ENCODE measurements at places on chromosomes 1 and 21.
A peak's percentile ranks its signal among the peaks of the same experiment; 100 is the strongest.

- no peak for DNase-seq
These were observed 12.8 kb upstream of the RNU1-2 start for GRCh38 chr1:16882986-16883385.

DNA sequence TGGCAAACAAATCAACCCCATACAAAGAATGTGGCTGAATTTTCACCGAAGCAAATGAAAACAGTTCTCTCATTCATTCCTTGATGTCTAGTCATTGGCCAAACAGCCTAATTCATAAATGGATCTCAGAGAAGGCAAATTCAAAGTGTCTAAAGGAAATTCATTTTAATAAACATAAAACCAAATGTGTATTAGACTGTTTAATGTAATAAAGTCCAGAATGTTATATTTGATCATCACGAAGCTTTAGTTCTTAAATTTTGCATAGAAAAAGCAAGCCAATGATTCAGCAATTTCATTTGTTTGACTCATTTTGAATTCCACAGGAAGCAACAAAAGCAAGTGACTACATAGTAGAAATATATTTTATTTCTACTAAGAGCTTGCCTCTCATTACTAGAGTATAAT, 379.2 kb upstream of the ADAMTS5 start:
- no peak for DNase-seq

DNA sequence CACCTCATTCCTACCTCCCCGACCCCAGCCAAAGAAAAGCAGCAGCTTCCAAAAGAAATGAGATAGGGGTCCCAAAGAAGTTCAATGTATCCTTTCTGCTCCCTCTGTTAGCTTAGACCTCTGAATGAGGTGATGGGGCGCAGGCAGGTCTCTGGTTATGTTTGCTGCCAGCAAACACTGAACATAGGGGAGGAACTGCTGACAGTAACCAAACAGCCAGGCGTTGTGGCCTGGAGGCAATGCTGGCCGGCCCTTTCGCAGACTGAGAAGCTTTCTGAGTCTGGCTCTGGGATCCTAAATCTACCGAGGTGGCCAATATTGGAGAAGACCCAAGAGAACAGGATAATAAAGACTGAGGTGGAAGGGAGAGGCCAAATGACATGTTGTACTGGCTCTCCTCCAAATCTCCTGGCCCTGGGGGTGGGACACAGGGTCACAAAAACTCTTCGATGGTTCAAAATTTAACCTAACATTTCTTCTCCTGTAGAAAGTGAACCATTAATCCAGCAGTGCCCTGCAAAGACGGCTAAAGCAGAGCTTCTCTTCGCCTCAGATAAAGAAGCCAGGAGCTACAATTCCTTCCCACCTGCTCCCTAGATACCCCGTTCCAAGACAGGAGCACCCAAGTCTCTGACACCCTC, 19.6 kb downstream of the SSR2 start:
- DNase-seq: no peak

DNA sequence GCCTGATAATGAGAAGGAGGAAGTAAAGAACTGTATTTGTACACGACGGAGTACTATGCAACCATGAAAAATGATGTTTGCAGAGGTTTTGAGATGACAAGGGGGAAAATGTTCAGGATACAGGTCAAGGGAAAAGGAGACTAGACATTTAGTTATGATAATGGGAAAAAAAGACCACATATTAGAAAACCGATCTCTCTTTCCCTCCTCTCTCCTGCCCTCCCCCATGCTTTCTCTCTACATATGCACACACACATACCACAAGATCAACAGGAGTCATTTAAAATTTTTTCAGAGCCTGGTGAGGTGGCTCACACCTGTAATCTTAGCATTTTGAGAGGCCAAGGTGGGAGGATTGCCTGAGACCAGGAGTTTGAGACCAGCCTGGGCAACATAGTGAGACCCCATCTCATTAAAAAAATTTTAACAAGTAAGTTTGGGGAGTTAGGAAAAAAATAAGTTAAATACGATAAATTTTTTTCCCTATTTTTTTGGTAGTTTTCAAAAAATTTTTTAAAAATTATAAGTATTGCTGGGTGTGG, 44.5 kb downstream of the ECE1 start:
- no peak for DNase-seq

DNA sequence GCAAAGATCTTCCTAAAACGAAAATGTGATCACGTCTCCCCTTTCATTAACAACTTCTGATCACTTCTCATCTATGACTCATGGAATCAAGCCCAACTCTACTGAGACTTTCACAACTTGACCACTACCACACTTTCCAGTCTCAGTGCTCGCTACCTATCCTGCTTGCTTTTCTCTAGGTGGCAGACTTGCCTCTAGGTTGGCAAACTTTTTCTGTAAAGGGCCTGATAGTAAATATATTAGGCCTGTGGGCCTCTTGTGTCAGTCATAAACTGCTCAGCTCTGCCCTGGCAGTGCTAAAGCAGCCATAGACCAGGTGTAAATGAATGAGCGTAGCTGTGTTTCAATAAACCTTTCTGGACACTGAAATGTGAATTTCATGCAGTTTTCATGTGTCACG, 21.5 kb upstream of the HMGB4 start:
- no peak for DNase-seq

DNA sequence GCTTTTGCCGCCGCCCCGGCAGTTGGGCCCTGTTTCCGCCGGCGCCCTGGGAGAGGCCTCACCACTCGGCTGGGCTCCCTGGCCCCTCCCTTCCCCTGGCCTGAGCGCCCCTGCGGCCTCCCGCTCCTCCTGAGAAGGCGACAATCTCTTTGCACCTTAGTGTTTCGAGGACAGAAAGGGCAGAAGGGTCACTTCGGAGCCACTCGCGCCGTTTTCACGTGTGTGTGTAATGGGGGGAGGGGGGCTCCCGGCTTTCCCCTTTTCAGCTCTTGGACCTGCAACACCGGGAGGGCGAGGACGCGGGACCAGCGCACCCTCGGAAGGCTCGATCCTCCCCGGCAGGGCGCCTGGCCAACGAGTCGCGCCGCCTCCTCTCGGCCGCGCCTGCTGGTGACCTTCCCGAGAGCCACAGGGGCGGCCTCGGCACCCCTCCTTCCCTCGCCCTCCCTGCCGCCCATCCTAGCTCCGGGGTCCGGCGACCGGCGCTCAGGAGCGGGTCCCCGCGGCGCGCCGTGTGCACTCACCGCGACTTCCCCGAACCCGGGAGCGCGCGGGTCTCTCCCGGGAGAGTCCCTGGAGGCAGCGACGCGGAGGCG, 432 bp upstream of the SIM2 start:
- DNase-seq: peak; percentile 66

GRCh38 chr1:26627954-26628353, 67.9 kb upstream of the ARID1A start:
- no peak for DNase-seq

DNA sequence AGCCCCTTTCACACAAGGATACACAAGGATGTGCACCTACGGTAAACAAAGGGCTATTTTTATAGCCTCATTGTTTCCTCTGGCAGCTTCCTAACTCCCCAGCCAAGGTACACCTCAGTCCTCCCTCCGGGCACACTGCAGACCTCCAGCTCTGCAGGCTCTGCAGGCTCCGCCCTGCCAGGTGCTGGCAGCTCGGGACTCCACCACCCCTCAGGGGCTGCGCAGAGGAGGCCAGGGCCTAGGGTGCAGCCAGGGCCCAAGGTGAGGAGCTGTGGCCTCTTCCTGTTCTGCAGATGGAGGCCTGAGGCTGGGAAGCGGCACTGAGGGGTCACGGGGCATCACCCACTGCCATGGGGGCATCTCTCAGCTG, 19.8 kb upstream of the CLSTN1 start:
- DNase-seq: peak; percentile 68

- DNase-seq: no peak
These were observed 29.9 kb downstream of the NUAK2 start for GRCh38 chr1:205291596-205291995.

DNA sequence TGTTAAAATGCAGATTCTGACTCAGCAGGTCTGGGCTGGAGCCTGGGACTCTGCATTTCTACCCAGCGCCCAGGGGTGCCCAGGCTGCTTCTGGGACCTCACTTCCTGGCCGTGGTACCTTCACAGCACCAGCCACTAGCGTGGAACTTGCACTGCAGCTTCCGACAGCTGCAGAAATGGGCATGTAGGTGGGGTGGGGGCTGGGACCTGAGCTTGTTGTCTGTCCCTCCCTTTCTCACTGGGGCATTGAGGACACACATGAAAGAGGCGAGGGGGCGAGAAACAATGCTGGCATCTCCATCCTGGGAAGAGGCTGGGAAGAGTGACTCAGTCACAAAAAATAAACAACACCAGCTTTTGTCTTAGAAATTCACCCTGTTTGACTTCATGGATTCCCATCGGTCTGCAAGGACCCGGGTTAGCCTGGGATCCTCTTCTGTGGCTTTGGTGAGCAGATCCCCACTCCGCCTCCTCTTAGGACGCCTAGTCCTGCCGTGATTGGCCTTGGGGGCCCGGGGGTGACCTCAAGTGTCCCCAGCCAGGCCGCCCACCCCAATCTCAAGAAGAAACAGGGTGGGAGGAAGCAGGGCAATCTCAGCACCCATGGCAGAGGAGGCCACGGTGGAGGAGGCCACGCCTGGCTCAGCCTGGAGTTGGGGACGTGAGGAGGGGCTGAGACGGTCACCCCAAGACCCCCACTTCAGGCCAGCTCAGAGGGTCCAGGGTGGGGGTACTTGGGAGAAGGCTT, 29.9 kb upstream of the POFUT2 start:
- DNase-seq: no peak

- peak; percentile 29 for DNase-seq
These were observed 522.6 kb downstream of the ADGRL2 start for GRCh38 chr1:82323144-82323841.

- DNase-seq: no peak
These were observed 242.7 kb upstream of the ADAMTS5 start for GRCh38 chr21:27209546-27209945.

- no peak for DNase-seq
These were observed 347.7 kb downstream of the TGFB2 start for GRCh38 chr1:218692808-218693207.

GRCh38 chr1:58515794-58516401, 30.6 kb downstream of the OMA1 start:
- peak; percentile 75 for DNase-seq

DNA sequence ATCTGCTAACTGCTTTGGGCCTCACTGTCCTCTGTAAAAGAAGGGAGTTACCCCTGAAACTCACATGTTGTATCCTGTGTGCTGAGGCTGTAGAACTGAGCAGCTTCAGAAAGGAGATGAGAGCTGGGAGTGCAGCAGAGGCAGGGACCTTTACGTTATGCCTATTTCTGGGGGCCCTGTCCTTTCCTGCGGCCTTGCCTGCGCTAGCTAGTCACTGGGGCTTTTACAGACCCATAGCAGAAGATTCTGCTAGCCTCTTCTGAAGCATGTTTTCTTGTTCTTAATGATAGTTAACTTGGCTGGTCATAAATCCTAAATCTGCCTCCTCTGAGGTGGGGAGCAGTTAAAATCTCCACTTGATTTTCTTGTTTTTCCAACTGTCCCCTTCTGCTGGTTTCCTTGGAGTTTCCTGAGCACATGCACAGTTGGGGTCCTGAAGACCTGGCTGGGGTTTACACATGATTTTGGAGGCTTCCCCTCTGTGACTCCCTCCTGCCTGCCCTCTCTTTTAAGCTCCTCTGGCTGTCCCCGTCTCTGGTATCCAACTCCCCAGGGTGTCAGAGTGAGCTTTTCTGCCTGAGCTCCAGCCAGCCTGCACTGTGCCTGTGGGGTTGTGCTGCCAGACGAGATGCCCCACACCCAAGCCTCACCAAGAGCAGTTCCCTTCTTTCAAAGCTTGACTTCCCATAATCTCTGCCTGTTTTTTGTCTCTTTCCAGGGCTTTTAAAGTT, 76.6 kb downstream of the NOS1AP start:
- DNase-seq: peak; percentile 36

DNA sequence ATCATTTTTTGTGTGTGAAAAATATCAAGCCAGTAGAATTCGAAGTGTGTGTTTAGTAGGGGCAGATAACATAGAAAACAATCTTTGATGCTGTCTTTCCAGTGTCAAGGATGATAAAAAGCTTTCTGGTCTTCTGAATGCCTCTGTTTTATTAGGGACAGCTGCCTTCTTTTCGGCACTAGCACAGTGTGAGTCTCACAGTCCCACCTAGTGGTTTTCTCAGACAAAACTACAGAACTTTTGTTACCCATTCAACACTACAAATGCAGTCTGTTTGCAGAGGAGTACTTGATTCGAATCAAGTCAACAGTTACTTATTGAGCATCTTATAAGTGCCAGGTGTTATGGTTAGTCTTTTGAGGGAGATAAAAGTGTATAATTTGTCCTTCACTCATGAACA, 30.6 kb upstream of the MCOLN3 start:
- DNase-seq: no peak

GRCh38 chr1:211257826-211258225, 1.3 kb upstream of the RCOR3 start:
- DNase-seq: no peak

DNA sequence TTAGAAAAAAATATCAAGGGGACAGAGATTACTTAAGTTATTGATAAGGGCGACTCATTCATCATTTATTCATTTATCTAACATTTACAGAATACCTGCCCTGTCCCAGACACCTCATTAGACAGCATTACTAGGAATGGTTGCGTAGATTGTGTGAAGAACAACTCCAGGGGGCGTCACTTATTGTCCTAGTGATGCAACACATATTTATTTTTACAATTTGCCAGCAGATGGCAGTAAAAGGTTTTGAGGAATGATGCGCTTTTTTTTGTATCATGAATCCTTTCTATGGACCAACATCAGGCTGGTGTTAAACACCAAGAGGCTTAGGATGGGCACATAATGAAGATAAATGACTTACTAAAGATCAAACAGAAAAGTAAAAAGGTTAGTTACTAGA, 5.5 kb downstream of the NCAM2 start:
- peak; percentile 33 for DNase-seq
